ENCODE measurements at places on chromosomes 11 and 22.

DNA sequence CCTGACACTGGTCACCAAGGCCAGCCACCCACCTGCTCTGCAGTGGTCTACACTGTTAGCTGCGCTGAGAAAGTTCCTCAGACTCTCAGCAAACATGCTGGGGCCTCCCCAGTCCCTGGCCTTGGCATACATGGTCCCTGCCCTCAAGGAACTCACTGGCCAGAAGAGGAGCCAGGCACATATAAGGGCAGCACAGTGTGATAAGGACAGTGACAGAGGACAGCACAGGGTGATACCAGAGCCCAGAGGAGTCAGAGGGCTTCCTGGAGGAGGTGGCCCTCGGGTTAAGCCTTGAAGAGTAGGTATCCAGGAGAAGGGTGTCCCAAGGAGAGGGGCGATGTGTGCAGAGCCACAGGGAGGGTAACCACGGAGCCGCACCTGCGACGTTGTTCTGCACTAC is 624 bp downstream of the ART1 start:
- DNase-seq: no peak

- DNase-seq: no peak
These were observed 27.1 kb upstream of the ACR start for GRCh38 chr22:50710886-50711285.

DNA sequence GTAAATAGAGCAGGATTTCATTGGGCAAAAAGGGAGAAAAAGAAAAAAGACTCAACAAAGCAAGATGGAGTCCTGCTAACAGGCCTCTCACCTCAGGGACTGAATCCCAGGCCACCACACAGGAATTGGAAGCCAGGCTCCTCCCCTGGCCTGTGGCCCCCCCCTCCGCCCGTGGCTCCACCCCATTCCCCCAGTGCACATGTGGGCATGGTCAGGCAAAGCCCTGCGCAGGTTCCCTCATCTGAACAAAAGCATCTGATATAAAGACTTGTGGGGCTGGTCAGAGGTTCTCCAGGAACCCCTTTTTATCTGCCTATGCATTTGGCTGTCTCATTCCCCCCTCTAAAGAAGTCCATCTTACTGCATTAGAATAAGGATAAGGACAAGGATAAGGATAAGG is 46.0 kb upstream of the PAK1 start:
- DNase-seq: no peak

DNA sequence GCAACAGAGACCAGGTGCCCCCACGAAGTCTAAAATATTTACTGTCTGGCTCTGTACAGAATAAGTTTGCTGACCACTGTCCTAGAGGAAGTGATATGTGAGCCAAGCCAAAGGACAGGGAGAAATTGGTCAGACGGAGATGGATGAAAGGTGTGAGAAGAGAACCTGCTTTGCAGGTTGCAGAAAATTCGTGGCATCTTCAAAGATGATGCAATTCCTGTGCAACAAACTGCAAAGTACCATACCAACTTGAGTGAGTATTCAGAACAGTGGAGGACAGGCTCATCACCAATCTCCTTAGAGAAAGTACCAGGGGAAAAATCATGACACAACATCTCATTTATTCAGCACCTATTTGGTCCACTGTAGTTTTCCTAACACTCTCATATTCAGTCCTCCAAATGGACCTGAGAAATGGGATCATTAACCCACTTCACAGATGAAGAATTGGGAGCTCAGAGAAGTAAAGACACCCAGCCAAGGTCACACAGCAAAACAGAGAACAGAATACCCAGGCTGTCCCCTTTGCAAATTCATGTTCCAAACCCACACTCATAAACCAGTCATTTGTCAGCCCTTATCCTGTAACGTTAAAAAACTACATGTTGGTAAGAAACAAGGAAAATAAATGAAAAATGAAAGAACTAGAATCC is 536.8 kb downstream of the MIAT start:
- no peak for DNase-seq

DNA sequence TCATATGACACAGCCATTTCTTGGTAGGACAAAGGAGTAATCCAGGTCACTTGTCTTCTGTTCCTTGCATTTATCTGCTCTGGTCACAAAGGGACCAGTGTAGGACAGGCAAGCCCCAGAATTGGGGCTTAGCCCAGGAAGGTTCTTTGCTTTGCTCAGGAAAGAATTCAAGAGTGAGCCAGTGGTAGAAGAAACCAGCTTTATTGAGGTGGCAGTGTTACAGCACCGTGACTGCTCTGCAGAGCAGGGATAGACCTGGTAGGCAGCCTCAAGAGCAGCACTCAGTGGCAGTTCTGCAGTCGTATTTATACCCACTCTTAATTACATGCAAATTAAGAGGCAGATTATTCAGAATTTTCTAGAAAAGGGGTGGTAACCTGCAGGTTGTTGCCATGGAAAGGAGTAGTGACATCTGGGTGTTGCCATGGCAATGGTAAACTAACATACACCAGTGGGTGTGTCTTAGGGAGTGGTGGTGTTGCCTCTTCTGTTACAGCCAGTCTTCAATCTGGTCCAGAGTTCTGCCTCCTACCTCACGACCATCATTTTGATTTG is 84.9 kb upstream of the RAB1B start:
- no peak for DNase-seq

GRCh38 chr11:28420099-28420498 is 311.9 kb downstream of the METTL15 start:
- DNase-seq: no peak

GRCh38 chr11:45031912-45032519 is 81.3 kb upstream of the TP53I11 start:
- no peak for DNase-seq

GRCh38 chr11:26847977-26848376 is 126.1 kb upstream of the SLC5A12 start:
- no peak for DNase-seq

DNA sequence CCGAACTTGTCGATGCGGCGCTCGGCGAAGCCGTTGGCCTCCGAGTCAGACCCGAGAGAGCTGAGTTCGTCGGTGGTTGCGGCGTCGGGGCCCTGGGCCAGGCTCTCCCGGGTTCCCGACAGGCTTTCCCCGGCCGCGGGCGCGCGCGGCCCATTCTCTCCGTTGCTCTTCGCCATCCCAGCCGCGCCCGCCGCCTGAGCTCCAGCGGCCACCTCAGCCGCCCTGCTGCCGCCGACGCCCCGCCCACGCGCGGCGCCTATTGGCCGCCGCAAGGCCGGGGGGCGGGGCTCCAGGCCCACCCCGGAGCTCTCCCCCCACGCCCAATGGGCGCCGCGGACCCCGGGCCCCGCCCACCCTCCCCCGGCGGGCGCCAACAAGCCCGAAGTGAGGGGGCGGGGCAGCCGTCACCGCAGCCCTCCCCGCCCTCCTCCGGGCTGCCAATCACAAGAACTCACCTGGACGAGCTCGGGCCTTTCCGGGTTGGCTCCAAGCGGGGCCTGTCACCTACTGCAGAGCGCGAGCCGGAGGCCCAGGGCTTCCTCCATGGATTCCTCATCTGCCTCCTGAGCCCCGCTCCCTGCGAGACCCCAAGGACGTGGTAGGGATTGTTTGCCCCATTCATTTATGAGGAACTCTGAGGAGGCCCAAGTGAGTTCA is at the start of gene TBC1D10A:
Gene TBC1D10A (minus strand): TSS at position 236 of the 657 bp plus-strand sequence. CDS start 60 bp downstream, at position 176.
- peak; percentile 83 for DNase-seq

DNA sequence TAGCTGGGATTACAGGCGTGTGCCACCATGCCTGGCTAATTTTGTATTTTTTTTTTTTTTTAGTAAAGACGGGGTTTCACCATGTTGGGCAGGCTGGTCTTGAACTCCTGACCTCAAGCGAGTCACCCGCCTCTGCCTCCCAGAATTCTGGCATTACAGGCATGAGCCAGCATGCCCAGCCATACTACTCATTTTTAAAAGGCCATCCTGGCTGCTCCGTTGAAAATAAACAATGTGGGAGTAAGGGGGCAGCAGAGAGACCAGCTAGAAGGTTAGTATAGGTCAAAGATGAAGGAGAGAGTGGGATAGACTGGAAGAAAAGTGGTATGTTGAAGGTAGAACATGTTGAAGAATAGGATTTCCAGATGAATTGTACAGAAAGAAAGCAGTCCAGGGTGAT is 17.6 kb upstream of the LIN7C start:
- DNase-seq: no peak

- DNase-seq: no peak
These were observed 20.2 kb downstream of the C22orf31 start for GRCh38 chr22:29041408-29041807.

- DNase-seq: no peak
These were observed 504.7 kb upstream of the ARHGAP42 start for GRCh38 chr11:100182350-100182749.

- no peak for DNase-seq
These were observed 7.7 kb downstream of the IL2RB start for GRCh38 chr22:37141971-37142370.

- DNase-seq: no peak
These were observed 112.3 kb upstream of the GRK3 start for GRCh38 chr22:25452116-25452700.

GRCh38 chr22:45226503-45227186 is 14.0 kb downstream of the KIAA0930 start:
- no peak for DNase-seq

- no peak for DNase-seq
These were observed 262.6 kb downstream of the BUD13 start for GRCh38 chr11:116510166-116510565.
